ENCODE measurements at places on chromosomes 6 and 20.

DNA sequence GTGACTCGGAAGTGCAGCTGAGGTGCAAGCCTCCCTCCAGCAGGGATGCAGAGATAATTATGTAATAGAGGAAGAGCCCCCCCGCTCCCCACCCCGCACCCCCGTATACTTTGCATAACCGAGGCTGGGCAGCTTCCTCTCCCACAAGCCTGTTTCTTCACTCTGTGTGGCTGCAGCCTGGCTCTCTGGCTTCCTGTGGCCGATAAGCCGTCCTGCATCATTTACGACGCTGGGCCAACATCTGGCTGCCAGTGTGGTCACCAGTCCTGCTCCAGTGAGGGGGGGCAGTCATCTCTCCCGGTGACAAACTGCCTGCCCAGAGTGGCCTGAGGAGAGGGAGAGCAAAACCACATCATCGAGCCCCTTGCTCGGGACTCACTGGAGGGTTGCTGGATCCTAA lies 59.2 kb downstream of the RBM38 start:
- no peak for DNase-seq

DNA sequence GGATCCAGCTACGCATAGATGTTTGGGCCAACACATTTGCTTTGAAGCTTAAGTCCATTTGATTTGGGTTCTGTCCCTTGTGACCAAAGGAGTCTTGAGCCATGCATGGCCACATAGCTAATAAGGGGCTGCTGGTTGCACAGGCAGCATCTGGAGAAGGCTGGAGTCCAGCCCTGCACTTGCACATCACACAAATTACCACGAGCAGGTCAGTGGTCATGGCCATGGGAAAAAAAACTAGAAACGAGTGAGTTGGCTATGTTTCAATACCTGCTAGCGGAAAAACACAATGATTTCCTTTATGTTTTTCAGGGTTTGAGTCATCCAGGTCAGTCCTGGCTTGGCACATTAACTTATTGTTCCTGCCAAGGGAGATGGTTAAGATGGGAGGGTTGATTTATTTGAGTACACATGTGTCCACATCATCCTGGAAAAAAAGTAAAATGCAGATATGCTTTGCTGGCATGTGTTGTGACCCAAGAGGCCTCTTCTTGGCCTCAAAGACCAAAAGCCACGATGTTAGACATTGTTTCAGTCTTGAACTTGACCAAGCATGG lies 5.6 kb upstream of the STX16 start:
- DNase-seq: peak; percentile 21

DNA sequence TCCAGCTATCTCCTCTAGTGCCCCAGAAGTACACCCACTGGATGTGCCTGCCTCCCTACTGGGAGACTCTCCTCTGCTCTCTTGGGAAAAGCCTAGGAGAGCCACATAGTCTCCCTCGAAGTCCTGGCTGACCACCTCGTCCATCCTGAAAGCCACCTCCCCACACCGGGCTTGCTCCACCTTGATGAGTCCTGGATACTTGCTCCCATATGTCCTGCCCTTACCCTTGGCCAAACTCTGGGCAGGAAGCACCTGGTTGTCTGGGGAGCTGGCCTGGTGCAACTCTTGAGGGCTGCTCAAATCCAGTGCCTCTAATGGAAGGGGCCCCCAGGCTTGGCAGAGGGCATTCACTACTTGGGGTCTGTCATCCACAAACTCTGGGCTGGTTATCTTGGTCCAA lies 19.3 kb downstream of the KIAA1755 start:
- DNase-seq: no peak

GRCh38 chr6:1929931-1930330 lies 315.5 kb downstream of the GMDS start:
- DNase-seq: no peak

DNA sequence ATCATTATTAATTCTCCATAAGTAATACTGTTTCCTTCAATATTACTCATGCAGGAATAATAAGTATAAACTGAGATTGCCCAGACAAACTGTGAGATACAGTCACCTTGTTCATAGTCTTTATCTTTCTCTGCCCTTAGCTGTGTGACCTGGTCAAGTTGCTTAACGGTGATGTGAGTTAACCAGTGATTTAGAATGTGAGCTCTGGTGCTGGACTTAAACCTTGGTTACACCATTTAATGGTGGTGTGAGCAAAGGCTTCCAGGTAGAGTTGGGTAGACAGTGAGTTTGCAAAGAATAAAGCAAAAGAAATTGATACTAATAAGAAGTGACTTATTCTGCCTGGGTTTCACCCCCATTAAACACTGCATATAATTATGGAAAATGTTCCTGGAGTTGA lies 86.2 kb upstream of the DEFB112 start:
- no peak for DNase-seq

DNA sequence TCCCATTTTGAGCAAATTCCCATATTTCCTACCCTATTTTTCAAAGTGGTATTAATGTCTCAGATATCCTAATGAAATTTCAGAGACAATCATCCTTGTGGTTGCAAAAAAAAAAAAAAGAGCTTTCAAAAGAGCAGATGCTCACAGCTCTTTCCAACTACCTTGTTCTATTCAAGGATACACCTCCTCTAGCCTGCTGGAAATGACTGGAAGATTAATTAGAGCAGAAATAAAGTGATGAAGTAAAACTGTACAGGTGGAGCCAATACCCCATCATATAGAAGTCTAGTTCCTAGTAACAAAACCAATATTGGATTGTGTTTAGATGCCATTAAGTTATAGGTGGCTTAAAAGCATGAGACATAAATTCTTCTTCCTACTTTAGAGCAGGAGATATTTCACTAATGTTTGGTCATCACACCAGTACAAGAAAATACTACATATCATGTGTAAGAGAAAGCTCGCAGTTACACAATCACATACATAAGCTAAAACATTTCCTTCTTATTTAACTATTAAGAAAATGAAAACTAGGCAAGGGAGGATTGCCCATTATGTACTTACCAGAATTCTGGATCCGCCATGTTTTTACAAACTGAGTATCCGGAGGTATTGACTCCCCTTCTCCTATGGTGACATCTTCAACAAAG lies 42.4 kb downstream of the ILRUN start:
- DNase-seq: no peak

GRCh38 chr6:44072959-44073611 lies 54.2 kb downstream of the MRPL14 start:
- peak; percentile 85 for DNase-seq

GRCh38 chr6:138486249-138487101 lies 12.8 kb downstream of the NHSL1 start:
- peak; percentile 18 for DNase-seq

- peak; percentile 8 for DNase-seq
These were observed 39.7 kb downstream of the KCNS1 start for GRCh38 chr20:45061244-45061643.

- no peak for DNase-seq
These were observed 21.3 kb upstream of the WFDC2 start for GRCh38 chr20:45448270-45448669.

GRCh38 chr20:61886721-61887595 lies 178.7 kb downstream of the TAF4 start:
- DNase-seq: no peak

DNA sequence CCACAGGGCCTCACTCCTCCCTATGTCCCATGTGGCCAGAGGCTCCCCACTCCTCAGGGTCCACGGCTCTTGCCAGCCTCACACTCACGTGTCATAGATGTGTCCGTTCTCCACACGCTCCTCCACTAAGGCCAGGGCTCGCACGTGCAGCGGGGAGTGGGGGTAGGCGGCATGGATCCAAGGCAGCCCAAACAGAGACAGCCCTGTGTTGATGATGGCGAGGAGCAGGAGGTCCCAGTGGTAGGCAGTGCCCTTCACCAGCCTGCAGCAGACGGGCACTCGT lies 10.3 kb downstream of the SLC4A11 start:
- DNase-seq: no peak

GRCh38 chr20:35908007-35908406 lies 46.3 kb downstream of the SCAND1 start:
- no peak for DNase-seq

- DNase-seq: no peak
These were observed 236.3 kb downstream of the EPHA7 start for GRCh38 chr6:93182938-93183479.

GRCh38 chr6:134850721-134851305 lies 99.1 kb downstream of the ALDH8A1 start:
- DNase-seq: no peak

GRCh38 chr20:49446808-49447207 lies 35.7 kb downstream of the KCNB1 start:
- no peak for DNase-seq

GRCh38 chr6:16333580-16333979 lies 95.2 kb downstream of the GMPR start:
- peak; percentile 8 for DNase-seq

All from LoVo (cell line).